ENCODE measurements at places on chromosomes 16 and 17. TPM values are rescaled to one million over a fixed set of nuclear protein-coding genes. Genes with fewer than 3 reads are reported as not detected.

The COQ9 gene
- total RNA-seq, result 44.3 TPM

The ZNF205 gene
- 0.18 TPM for total RNA-seq

The SLC16A3 gene
- total RNA-seq, result 197 TPM

The ZFPM1 gene
- total RNA-seq, result 15.5 TPM

The SCARF1 gene
- 2.3 TPM for total RNA-seq

The CNGB1 gene
- total RNA-seq, result 0.51 TPM

The KRT32 gene
- not detected for total RNA-seq

The SLC47A1 gene
- total RNA-seq, result 0.14 TPM

The MYCBPAP gene
- 1.6 TPM for total RNA-seq

The CEP295NL gene
- 0.61 TPM for total RNA-seq

The CSH1 gene
- 8.9 TPM for total RNA-seq

The HCRT gene
- not detected for total RNA-seq

The POLR3E gene
- 75.4 TPM for total RNA-seq

The ADAM11 gene
- total RNA-seq, result 0.25 TPM

The MBTPS1 gene
- 39.9 TPM for total RNA-seq

The CLEC16A gene
- 33.2 TPM for total RNA-seq

The KRT17 gene
- not detected for total RNA-seq

The KRT40 gene
- not detected for total RNA-seq

The LRRC36 gene
- total RNA-seq, result 1.9 TPM

The KCNJ18 gene
- total RNA-seq, result not detected

The TGFB1I1 gene
- 0.73 TPM for total RNA-seq
